ENCODE measurements at places on chromosomes 12 and 14. TPM values are rescaled to one million over a fixed set of nuclear protein-coding genes. Genes with fewer than 3 reads are reported as not detected.

GRCh38 chr12:47949441-47950341 is 13.7 kb upstream of the TMEM106C start:
- DNase-seq = peak; percentile 88

DNA sequence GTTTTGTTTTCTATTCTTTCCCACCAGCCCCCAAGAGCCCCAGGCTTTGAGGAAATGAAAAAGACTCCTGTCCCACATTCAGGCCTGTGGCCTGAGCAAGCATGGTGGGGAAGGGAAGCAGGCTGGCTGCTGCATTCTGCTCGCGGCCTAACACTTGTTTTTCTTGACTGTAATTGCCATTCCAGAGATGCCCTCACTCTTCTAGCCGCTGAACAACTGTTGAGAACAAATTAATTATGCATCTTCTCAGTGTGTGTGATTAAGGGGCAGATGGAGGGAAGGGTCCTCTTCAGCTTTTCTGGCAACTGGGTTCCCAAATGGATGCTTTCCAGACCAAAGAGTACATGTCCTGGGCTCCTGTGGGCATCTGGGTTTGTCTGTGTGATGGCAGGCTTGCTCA is 43.3 kb downstream of the ADCK1 start:
- DNase-seq = no peak

GRCh38 chr12:113253532-113254285 is 32.4 kb downstream of the TPCN1 start:
- DNase-seq = no peak

DNA sequence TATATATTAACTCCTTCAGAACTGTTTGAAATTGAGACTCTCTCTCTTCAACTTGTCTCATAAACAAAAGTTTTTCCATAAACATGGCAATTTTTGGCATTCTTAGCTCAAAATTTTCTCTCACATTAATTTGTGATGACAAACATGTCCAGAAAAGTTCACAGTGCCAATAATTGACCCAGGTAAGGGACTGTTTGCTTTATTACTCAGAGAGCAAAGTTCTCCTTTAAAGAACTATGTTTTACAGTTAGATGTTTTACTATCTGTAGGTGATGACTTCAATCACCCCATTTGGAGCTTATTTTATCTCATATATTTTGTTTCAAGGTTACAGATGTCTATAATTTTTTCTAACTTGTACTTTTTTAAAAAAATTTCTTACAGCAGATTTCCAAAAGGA is 855.6 kb downstream of the SLC16A7 start:
- DNase-seq = no peak

- DNase-seq = no peak
Observed at GRCh38 chr14:85527445-85528035, 2.4 kb upstream of the FLRT2 start.

GRCh38 chr14:20733684-20734429 is 11.8 kb upstream of the EDDM3A start:
- DNase-seq = no peak

- DNase-seq = no peak
Observed at GRCh38 chr12:23099604-23100003, 474.6 kb downstream of the ETNK1 start.

DNA sequence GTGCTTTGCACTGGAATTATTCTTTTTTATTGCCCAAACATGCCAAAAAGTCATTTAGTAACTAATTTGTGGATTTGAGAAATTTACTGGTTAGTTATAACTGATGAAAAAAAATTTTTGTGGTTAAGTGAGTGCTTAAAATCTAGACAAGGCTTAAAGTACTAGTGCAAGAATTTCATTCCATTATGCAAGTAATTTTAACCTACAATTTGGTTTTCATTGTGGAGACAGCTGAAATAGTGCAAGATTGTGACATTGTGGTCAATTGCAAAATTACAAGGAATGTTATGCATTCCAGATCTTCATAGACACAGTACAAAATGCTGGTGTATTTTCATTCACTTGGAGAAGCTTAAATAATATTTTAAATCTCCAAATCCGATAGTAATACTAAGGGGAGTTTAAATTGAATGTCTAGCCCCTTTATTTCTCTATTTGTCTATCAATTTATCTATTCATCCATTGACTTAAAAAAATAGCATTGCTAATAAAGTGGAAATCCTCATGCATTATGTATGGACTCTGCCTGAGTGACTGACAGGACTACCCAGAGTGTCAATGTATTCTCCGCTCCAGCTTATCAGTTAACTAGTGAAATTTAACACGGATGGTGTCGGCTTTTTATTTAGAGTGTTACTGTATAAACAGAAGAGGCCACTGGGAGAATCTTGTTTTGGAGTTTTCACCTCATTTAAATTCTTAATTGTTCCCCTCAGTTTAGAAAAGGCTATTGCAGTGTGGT is 125.9 kb downstream of the ALX1 start:
- no peak for DNase-seq

- no peak for DNase-seq
Observed at GRCh38 chr14:85934886-85935254, 404.9 kb downstream of the FLRT2 start.

GRCh38 chr12:93879476-93880421 is 202.6 kb downstream of the CRADD start:
- DNase-seq = peak; percentile 44

- no peak for DNase-seq
Observed at GRCh38 chr14:80792771-80793170, 148.8 kb downstream of the CEP128 start.

DNA sequence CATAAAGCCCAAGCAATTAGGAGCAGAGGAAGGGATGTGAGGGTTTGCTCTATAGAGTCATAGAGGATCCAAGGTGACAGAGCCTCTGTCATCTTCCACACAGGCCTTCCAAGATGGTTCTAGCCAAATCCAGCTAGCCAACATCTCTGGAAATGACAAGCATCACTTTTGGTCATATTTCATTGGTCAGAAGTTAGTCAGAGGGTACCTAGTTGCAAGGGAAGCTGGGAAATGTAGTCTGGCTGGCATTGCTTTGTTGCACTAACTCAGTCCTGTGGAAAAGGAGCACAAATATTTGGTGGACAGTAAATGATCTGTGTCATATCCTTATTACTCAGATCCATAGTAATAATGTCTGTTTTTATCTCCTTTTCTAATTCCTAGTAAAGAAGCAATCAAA is 715.7 kb downstream of the NRXN3 start:
- DNase-seq = no peak

DNA sequence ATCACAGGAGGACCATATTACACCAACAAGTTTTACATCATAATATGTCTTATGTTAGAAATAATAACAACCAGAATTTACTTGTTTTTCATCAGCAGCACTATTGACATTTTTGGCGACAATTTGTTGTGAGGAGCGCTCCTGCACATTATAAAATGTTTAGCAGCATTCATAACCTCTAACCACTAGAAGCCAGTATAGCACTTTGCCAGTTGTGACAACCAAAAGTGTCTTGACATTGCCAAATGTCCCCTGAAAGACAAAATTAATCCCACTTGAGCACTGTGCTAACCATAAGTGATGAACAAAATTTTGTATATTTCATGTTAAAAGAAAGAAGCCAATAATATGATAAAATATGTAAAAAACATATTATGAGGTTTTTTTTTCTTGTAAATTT is 356.9 kb upstream of the LMO3 start:
- no peak for DNase-seq

DNA sequence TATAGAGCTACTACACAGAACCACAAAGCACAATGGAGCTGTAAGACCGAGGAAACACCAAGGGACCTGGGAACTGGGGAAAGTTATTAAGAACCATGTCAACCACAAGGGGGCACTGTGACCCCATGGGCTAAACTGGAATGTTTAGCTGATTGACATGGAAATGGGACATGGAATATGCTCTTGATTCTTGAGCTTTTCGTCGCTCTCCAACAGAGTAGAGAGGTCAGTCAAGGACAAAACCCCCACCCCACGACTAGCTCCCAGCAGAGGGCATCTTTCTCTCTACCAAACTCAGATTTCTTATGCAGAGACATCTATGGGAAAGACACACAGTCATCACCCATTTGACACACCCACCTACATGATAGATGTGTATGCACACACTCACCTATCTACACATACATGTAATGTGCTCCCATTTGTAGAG is 10.1 kb downstream of the NDRG2 start:
- DNase-seq = peak; percentile 76

The CLEC4E gene
- polyA plus RNA-seq = not detected

The GPR65 gene
- not detected for polyA plus RNA-seq

The CEP83 gene
- polyA plus RNA-seq = 7.0 TPM

Data from A549 (cell line).